Stomach (tissue), 19 donors: ENCODE measurements at places on chromosomes 7 and 10. TPM values are rescaled to one million over a fixed set of nuclear protein-coding genes. Genes with fewer than 3 reads are reported as not detected.

INSIG1 gene
- 65.2 TPM for total RNA-seq

LIPF gene
- total RNA-seq, result 13,906 TPM

HOXA5 gene
- total RNA-seq, result 18.2 TPM

DYNC1I1 gene
- total RNA-seq, result 5.5 TPM

- H3K27me3 ChIP-seq, result no peaks in the 10 kb centered on the region
- H3K4me3 ChIP-seq, result no peak overlapping the region
- no peaks in the 10 kb centered on the region for H3K36me3 ChIP-seq
- no peak for DNase-seq
- peaks cover 5% of the 10 kb centered on the region for H3K4me1 ChIP-seq
Observed at GRCh38 chr10:70743879-70744278, 41.3 kb downstream of the TBATA start.

DNA sequence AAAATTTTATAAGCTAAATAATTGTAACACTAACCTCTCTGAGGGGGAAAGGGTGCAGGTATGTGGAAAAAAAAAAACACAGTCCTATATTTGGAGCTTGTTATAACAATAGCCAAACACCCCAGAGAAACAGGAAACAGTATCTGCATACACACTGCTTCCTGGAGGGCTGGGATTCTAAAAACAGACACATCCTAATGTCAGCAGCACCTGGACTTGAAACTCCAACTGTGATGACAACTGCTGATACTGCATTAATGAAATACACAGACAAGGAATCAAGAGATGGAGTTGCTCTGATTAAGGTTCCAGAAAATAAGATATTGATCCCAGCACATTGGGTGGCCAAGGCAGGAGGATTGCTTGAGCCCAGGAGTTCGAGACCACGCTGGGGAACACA, 9.3 kb downstream of the DAGLB start:
- H3K27me3 ChIP-seq, result no peaks in the 10 kb centered on the region
- DNase-seq, result no peak
- no peak overlapping the region for H3K27ac ChIP-seq
- peaks cover 8% of the 10 kb centered on the region for H3K4me1 ChIP-seq

DNA sequence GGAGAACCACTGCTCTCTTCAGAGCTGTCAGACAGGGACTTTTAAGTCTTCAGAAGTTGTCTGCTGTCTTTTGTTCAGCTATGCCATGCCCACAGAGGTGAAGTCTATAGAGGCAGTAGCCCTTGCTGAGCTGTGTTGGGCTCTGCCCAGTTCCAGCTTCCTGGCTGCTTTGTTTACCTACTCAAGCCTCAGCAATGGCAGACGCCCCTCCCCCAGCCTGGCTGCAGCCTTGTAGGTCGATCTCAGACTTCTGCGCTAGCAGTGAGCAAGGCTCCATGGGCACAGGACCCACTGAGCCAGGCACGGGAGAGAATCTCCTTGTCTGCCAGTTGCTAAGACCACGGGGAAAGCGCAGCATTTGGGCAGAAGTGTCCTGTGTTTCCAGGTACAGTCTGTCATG, 12.1 kb upstream of the CPA2 start:
- H3K27ac ChIP-seq, result no peak overlapping the region
- H3K27me3 ChIP-seq, result no peaks in the 10 kb centered on the region
- no peak overlapping the region for H3K4me3 ChIP-seq
- no peaks in the 10 kb centered on the region for H3K4me1 ChIP-seq

GRCh38 chr7:36115448-36116321, 37.4 kb upstream of the EEPD1 start:
- peaks cover 23% of the 10 kb centered on the region for H3K4me1 ChIP-seq
- peak overlapping the region; percentile 58 for H3K27ac ChIP-seq
- H3K27me3 ChIP-seq, result no peaks in the 10 kb centered on the region
- no peak overlapping the region for H3K4me3 ChIP-seq
- peak; percentile 75 for DNase-seq

GRCh38 chr10:93481637-93482144, 443 bp downstream of the MYOF start:
- no peaks in the 10 kb centered on the region for H3K36me3 ChIP-seq
- DNase-seq, result peak; percentile 51
- H3K27me3 ChIP-seq, result no peaks in the 10 kb centered on the region
- H3K27ac ChIP-seq, result peak overlapping the region; percentile 91
- H3K4me3 ChIP-seq, result peak overlapping the region; percentile 60

DNA sequence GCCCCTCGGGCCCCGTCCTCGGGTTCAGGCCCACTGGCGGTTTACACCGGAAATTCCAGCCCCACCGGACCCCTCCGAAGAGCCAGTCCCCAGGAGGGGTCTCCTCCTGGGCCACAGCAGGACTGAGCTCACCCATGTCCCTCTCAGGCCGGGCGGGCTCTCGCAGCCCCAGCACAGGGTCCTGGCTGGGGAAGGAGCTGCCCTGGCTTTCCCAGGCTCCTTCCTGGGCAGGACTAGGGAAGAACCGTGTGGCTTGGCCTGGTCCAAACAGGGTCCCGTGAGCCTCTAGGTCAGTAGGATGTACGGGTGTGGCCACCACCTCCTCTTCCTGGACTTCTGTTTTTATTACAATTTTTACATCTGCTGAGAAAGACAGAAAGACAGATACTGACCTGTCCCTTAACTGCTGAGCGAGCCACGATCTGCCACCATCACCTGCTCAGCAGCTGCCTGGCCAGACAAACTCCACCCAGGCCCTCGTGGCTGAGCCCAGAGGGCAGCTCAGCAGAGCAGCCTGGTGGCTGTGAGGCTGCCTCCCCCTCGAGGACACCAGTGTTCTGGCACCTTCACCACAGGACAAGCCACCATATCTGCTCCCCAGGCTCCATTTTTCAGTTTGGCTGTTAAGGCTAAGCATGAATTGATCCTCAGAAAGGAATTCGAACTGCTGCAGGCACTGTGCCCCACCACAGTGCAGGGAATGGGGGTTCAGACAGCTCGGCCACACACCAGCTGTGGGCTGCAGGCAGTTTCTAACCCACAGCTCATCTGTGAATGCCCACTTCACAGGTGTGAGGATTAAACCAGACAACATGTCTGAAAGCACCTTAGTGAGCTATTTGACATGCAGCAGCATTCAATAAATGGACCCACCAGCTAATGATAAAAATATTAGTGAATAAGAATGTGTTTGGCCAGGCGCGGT, 14.5 kb upstream of the ZNF777 start:
- H3K36me3 ChIP-seq, result peaks cover 97% of the 10 kb centered on the region
- DNase-seq, result no peak
- no peak overlapping the region for H3K27ac ChIP-seq
- H3K4me3 ChIP-seq, result no peak overlapping the region
- H3K27me3 ChIP-seq, result no peaks in the 10 kb centered on the region

DNA sequence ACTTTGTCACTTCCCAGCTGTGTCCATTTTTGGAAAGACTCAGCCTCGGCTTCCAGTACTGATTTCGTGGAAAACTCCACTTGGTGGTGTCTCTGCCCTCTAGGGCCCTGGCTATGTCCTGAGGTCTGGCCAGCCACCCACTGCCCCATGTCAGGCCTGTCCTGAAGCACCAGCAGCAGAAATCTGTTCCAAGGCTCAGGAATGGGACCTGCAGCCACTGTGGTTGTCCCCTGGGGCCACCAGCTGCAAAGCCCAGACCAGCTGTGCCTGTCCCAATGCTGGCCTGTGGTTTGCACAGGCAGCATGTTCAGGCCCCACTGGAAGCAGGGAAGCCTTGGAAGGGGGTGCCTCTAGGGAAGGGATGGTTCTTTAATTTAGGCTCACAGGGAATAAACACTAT, 21.2 kb downstream of the CXCL12 start:
- no peak for DNase-seq
- H3K4me1 ChIP-seq, result no peaks in the 10 kb centered on the region

DNA sequence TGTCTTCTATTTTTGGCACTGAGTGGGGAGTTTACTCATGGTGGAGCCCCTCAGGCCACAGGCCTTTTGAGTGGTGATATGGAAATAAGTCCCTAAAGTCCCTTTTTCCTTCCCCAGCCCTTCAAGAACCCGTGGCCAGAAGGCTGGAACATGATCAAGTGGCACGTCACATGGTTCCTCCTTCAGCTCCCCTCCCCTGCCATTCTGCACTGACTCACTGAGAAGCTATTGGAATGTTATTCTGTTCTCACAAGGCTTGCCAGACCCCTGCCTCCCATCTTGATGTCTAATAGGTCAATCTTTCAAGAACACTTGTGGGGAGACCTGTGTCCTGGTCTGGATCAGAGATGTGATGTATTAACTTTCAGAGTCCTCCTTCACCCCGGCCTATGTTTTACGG, 279.8 kb downstream of the SEC23IP start:
- H3K36me3 ChIP-seq, result no peaks in the 10 kb centered on the region
- H3K4me3 ChIP-seq, result no peak overlapping the region
- H3K4me1 ChIP-seq, result no peaks in the 10 kb centered on the region
- no peaks in the 10 kb centered on the region for H3K27me3 ChIP-seq
- DNase-seq, result no peak

DNA sequence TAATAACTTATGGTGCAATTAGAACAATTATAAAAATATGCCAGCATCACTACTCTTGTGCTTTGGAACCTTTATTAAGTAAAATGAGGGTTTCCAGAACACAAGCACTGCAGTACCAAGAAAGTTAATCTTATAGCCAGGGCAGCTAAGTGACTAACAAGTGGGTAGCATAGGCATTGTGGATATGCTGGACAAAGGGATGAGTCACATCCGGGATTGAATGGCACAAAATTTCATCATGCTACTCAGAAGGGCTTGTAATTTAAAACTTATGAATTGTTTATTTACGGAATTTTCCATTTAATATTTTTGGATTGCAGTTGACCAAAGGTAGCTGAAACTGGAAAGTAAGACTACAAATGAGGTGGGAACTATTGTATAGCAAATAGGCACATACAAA, 250.6 kb downstream of the C7orf25 start:
- no peak for DNase-seq
- no peak overlapping the region for H3K27ac ChIP-seq
- no peaks in the 10 kb centered on the region for H3K4me1 ChIP-seq
- H3K4me3 ChIP-seq, result no peak overlapping the region
- H3K27me3 ChIP-seq, result no peaks in the 10 kb centered on the region
- H3K36me3 ChIP-seq, result no peaks in the 10 kb centered on the region

DNA sequence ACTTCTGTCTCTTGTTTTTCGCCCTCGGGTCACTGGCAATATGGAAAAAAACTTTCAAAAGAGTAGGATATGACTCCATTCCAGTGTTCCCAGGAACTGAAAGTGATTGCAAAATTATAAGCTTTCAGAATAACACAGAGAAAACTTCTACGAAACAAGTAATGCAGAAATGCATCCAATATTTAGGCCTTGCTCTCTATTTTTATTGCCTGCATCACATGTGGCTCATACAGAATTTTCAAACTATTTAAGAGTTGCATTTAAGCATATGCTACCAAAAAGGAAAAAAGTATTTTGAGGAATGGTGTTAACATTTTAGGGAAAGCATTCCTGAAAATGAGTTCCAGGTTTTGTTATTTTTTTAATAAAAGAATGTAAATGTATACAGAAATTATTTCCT, 228.0 kb downstream of the CACNB2 start:
- H3K27ac ChIP-seq, result no peak overlapping the region
- no peak for DNase-seq
- no peaks in the 10 kb centered on the region for H3K4me1 ChIP-seq
